Amniotic stem cell (primary cell): ENCODE measurements at places on chromosomes 7 and 10.

DNA sequence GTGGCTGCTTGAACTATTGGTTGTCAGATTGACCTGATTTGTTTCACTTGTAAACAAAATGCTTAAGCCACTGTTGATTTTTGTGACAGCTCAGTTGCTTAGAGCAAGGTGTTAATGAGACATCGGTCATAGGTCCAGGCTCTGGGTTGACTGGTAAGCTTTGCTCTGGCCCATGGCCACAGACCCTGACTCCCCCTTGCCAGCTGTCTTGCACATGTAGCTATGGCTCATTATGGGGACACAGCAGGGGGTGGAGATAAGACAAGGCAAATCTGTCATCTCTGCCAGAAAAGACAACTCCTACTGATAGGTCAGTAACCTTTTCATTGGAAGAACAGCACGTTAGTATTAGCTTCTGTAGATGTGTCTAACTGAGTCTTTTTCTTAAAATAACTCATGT lies 95.3 kb downstream of the KAT6B start:
- no peak for DNase-seq

- no peak for DNase-seq
Observed at GRCh38 chr7:83413831-83414230, 235.1 kb downstream of the SEMA3E start.

- DNase-seq: no peak
Observed at GRCh38 chr10:46301721-46302479, 15.1 kb downstream of the ANTXRL start.

- DNase-seq: no peak
Observed at GRCh38 chr7:108515013-108515412, 10.9 kb downstream of the PNPLA8 start.

DNA sequence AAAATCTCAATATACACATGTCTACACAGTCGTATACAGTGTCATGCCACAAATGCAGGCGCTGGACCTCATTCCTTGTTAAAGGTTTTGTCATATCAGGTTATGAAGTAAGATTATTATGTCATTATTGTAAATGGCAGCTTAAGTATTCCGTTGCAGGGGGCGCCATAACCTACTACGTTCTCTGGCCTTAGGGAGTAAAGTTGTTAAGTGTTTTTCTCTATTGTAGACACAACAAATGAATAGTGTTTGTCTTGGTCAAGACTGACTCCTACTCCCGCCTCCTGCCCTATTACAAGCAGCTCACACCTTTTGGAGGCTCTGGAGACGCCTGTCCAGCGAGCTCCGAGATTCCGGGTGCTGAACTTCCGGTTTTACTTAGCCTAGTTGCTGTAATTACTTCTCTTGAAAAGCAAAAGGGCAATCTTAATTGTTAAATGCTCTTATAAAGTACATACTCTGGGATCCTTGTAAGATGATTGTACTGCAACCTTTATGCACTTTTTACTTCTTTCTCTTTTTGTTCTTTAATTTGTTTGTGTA lies 994 bp downstream of the GATAD1 start:
- no peak for DNase-seq
